ENCODE measurements at places on chromosomes 13 and 19.

GRCh38 chr19:44846455-44847143, 502 bp downstream of the NECTIN2 start:
- peak overlapping the region; percentile 97 for H3K27ac ChIP-seq
- H3K27me3 ChIP-seq, result no peaks in the 10 kb centered on the region

DNA sequence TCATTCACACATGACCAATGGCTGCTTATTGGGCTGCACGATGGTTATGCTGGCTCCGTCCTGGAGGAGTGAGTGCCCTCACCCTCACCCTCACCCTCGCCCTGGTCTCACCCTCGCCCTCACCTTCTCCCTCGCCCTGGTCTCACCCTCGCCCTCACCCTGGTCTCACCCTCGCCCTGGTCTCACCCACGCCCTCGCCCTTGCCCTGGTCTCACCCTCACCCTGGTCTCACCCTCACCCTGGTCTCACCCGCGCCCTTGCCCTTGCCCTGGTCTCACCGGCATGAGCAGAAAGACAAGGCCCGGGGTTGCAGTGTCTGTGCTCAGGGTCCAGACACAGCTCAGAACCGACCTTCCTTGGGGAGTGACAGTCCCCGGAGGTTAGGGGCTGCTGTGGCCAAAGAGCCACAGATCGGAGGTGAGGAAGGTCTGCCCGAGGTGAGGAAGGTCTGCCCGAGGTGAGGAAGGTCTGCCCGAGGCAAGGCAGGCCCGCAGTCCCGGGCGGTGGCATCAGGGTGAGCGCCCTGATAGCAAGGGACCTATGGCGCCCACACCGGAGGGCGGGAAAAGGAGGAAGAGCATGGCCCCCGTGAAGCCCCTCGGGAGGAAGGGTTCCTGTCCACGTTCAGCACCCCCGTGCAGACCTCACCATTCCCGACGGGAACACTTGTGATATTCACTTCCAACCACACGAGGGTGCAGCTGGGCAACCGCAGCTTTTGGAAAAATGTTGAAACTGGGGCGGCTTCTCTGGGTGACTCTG, 65.6 kb downstream of the MCF2L start:
- H3K27ac ChIP-seq, result no peak overlapping the region
- H3K4me1 ChIP-seq, result no peaks in the 10 kb centered on the region
- no peaks in the 10 kb centered on the region for H3K36me3 ChIP-seq
- peaks cover 9% of the 10 kb centered on the region for H3K27me3 ChIP-seq
- peak; percentile 56 for DNase-seq

DNA sequence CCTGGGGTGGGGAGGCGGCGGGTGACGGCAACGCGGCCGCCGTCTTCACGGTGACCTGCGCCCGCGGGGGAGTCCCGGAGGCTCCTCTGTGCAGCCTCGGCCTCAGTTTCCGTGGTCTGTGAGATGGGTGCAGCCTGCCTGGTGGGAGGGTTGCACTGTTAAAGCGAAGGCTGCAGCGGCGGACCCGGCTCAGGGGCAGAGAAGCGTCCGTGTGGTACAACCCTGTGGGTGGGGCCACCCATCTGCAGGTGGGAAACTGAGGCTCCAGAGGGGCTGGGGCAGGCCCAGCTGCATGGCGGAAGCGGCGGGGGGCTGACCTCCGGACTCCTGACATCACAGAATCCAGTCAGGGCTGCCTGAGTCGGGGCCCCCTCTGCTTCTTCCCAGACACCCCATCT, 481 bp downstream of the FGF22 start:
- H3K4me3 ChIP-seq, result peak overlapping the region; percentile 49
- H3K4me1 ChIP-seq, result peaks cover 3% of the 10 kb centered on the region
- peaks cover 8% of the 10 kb centered on the region for H3K36me3 ChIP-seq
- DNase-seq, result no peak
- H3K27me3 ChIP-seq, result no peaks in the 10 kb centered on the region
- H3K27ac ChIP-seq, result no peak overlapping the region

DNA sequence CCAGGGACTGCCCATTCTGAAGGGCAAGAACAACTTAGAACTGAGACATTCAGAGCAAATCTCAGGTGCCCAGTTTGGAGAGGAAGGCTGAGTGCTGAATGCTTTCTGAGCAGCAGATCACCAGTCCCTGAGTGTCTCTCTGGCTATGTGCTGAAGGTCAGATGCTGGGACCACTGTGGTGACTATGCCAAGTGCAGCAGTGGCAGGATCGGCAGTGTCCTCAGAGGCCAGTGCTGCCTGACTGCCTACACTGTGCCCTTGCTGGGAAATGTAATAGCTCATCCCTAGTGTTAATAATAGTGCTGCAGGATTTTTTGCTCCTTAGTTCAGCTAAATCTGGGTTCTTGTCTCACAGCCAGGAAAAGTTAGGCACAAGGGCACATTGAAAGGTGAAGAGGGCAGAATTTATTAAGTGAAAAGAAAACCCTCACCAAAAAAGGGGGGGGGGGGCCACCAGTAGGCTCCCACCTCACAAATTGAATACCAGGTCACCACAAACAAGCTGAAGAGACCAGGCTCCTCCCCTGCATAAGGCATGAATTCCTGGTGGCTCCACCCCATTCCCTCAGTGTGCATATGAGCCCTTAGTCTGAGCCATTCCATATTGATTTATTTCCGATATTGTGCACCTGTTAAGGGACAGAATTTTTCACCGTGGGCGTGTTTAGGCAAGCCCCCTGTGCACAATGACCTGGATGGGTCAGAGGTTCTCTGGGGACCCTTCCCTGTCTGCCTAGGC, 18.5 kb downstream of the RFXAP start:
- H3K4me1 ChIP-seq, result 0 out of 2 replicates have a peak, but pooled peaks cover 2% of the 10 kb centered on the region
- H3K4me3 ChIP-seq, result no peak overlapping the region
- H3K27me3 ChIP-seq, result no peaks in the 10 kb centered on the region
- no peaks in the 10 kb centered on the region for H3K36me3 ChIP-seq
- no peak for DNase-seq
- H3K27ac ChIP-seq, result no peak overlapping the region

DNA sequence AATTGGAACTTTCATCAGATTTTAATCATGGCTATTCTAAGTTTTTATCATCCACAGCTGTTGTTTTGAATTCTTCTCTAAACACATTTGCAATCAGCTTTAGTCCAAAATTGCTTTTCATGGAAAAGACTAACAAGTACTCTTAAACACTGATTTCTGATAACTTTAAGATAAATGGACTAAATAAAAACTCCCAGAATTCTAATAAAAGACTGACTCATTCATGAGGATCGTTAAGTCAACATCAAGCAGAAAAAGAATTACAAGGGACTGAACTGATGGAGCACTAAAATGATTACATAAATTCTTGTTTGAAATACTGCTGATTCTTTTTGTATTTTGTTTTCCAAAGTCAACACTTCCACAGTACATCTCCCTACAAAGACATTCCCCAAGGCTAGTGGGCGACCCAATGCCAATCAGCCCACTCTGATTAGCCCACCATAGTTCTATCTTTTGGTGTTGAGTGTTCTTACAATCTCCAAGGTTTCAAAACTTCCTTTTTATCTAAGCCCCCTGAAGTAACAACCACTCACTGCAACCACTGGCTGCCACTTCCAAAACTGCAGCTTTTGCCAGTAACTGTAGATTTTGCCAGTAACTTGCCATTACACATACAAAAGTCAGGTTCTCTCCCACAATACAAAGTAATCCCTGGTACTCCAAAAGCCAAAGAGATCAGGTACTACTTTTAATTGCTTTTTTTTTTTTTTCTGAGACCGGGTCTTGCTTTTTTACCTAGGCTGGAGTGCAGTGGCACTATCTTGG, 14.0 kb upstream of the NAA16 start:
- DNase-seq, result no peak
- H3K4me1 ChIP-seq, result no peaks in the 10 kb centered on the region
- H3K4me3 ChIP-seq, result no peak overlapping the region
- no peaks in the 10 kb centered on the region for H3K36me3 ChIP-seq

GRCh38 chr19:18017275-18018083, 9.5 kb downstream of the ARRDC2 start:
- H3K27ac ChIP-seq, result no peak overlapping the region
- no peak overlapping the region for H3K4me3 ChIP-seq
- DNase-seq, result no peak
- peaks cover 15% of the 10 kb centered on the region for H3K36me3 ChIP-seq

DNA sequence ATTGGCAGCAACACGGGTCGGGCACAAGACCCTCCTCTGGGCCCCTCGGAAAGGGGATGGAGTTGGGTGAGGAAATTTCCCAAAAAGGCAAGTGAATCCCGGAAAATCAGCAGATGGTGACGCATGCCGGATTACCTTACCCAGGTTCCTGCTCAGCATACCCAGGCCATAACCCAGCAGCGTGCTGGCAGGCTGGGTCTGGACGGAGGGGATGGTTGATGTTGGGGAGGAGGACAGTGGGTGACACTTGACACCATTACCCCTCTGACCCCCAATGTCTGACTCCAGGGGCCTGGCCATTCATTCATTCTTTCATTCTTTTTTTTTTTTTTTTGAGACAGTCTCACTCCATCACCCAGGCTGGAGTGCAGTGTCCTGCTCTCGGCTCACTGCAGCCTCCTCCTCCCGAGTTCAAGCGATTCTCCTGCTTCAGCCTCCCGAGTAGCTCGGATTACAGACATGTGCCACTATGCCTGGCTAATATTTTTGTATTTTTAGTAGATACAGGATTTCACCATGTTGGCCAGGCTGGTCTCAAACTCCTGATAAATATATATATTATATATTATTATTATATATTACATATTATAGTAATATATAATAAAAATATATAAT, 799 bp downstream of the PVR start:
- H3K27ac ChIP-seq, result peak overlapping the region; percentile 91
- H3K4me3 ChIP-seq, result peak overlapping the region; percentile 77
- H3K4me1 ChIP-seq, result peaks cover 16% of the 10 kb centered on the region
- H3K36me3 ChIP-seq, result peaks cover 24% of the 10 kb centered on the region
- no peaks in the 10 kb centered on the region for H3K27me3 ChIP-seq
- DNase-seq, result peak; percentile 49

DNA sequence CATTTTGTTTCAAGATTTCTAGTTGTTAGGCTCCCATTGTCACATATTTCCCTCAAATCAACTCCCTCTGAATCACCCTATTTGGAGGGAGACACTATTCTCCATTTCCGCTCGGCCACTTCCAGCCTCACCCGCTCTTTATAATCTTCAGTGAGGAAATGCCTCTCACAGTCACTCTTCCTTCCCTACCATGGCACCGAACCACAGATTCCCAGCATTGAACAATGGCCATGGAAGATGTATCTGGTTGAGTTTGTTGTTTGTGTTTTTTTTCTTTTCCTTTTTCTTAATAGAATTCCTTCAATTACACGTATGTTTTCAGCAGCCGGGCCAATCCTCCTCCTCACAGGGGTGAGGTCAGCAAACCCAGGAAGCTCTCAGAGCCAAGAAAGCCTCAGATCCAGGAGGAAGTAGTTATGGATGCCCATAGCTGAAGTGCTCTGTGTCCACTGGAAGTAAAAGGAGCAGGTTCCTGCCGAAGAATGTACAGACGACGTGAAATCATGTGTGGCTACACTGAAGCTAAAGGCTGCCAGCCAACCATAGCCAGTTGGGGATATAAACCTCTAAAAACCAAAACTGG, 472.1 kb downstream of the FOXO1 start:
- no peak overlapping the region for H3K4me3 ChIP-seq
- no peaks in the 10 kb centered on the region for H3K36me3 ChIP-seq
- no peak overlapping the region for H3K27ac ChIP-seq
- no peak for DNase-seq
- H3K27me3 ChIP-seq, result no peaks in the 10 kb centered on the region

Data from IMR-90 (cell line).